Kidney capillary endothelial cell (primary cell): ENCODE measurements at places on chromosomes 1 and 21.
A peak's percentile ranks its signal among the peaks of the same experiment; 100 is the strongest.

GRCh38 chr1:209375671-209376365, 207.7 kb upstream of the CAMK1G start:
- no peak for DNase-seq

DNA sequence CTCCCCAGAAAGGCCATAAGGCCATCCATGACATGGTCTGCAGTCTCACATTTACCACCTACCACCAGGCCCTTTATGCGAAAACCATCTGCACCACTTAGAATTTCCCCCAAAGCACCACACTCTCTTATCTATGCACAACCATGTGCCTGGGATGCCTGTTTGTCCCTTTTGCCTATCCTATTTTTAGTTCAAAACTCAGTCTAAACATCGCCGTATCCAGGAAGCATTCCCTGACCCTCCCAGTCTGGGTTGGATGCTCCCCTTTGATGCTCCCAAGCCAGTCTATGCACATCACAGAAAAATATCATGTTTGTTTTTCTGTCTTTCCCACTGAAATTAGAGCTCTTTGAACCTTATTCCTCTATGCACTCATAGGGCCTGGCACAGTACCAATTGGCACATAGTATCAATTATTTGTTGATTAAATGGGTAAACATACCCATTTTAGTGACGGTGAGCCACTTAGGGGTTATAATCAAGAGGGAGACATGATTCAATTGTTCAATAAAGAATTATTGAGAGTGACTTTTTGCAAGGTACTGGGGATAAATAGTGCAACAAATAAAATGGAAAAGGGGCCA, 6.7 kb downstream of the MPL start:
- no peak for DNase-seq

- no peak for DNase-seq
Measured at GRCh38 chr1:160797861-160798273, 1.9 kb downstream of the LY9 start.

DNA sequence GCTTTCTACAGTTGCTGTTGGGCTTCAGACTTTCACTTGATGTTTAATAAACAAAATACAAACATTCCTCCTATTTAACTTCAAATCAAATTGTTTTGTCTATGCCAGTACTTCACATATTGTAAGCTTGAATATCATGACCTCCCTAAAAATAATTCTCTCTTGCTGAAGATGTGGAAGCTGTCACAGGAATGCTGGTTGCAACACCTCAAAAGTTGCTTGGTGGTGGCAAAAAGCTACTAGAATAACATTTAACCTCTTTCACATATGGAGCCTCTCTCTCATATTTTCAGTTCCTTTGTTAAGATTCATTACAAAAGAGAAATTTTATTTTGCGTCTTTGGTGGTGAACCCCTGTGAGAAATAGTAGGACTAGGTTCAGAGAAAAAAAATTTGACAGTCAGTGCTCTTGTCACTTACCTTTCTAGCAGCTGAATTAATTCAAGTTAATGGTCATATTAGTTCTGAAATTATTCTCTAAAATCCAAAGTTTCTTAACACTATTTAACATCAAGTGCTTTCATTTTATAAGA, 25.5 kb upstream of the F13B start:
- no peak for DNase-seq

- DNase-seq, result peak; percentile 21
Measured at GRCh38 chr21:14550135-14550534, 4.0 kb upstream of the SAMSN1 start.

DNA sequence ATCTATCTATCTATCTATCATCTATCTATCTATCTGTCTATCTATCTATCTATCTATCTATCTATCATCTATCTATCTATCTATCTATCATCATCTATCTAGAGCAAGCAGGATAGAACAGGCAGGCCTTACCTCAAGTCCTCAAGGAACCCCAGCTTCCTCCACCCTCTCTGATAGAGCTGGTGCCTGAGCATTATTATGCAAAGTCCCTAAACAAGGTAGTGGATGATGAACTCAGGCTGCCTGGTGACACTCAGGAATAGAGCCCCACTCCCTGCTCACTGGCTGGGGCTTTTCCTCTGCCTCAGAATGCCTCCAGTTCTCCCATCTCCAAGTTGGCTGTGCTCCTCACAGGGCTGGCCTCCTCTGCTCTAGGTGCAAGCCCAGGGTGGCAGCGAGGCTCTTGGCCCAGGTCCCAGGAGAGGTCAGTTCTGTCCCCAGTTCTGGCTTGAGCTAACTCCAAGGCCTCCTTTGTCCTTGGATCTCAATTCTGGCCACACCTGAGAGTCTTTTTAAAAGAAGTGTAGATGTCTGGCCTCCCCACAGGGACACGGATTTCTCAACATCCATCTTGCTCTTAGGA, 60.2 kb downstream of the PCP4 start:
- DNase-seq, result no peak

- DNase-seq, result no peak
Measured at GRCh38 chr1:64505232-64505943, 35.5 kb downstream of the CACHD1 start.

GRCh38 chr1:117512728-117513321, 93.0 kb upstream of the TENT5C start:
- peak; percentile 40 for DNase-seq

- peak; percentile 26 for DNase-seq
Measured at GRCh38 chr1:228472655-228473054, 14.5 kb upstream of the RNF187 start.

GRCh38 chr21:35256468-35256988, 207.4 kb upstream of the RUNX1 start:
- DNase-seq, result peak; percentile 68

GRCh38 chr1:225921734-225922709, 2.0 kb downstream of the PYCR2 start:
- DNase-seq, result no peak

GRCh38 chr21:32414579-32415358, 2.3 kb downstream of the EVA1C start:
- DNase-seq, result peak; percentile 36

GRCh38 chr1:226820941-226821718, 49.3 kb upstream of the PSEN2 start:
- peak; percentile 99 for DNase-seq

- no peak for DNase-seq
Measured at GRCh38 chr1:31783846-31784245, 19.7 kb upstream of the ADGRB2 start.

- no peak for DNase-seq
Measured at GRCh38 chr21:29005696-29006095, 13.0 kb upstream of the LTN1 start.

DNA sequence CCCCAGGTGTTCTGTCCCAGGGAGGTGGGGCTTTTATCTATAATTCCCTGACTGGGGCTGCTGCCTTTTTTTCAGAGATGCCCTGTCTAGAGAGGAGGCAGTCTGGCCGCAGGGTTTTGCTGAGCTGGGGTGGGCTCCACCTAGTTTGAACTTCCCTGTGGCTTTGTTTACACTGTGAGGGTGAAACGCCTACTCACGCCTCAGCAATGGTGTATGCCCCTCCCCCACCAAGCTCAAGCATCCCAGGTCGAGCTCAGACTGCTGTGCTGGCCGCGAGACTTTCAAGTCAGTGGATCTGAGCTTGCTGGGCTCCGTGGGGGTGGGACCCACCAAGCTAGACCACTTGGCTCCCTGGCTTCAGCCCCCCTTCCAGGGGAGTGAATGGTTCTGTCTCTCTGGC, 124.3 kb downstream of the CENPF start:
- no peak for DNase-seq

DNA sequence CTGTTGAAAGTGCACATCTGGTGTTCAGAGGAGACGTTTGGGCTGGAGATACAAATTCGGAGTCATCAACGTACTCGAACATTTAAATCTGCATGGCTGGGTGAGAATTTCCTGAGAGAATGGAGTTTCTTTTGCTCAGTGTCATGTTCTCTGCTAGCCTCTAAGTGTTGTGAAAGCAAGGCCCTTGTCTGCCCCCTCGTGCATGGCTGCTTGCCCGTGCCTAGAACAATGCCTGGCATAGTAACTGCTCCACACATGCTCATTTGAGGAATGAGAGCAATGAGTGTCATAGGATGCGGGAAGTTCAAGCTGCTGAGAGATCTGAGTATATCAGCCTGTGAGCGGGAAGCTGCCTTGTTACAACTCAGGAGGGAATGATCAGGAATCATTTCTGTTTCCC, 171.1 kb upstream of the CSF3R start:
- DNase-seq, result no peak

DNA sequence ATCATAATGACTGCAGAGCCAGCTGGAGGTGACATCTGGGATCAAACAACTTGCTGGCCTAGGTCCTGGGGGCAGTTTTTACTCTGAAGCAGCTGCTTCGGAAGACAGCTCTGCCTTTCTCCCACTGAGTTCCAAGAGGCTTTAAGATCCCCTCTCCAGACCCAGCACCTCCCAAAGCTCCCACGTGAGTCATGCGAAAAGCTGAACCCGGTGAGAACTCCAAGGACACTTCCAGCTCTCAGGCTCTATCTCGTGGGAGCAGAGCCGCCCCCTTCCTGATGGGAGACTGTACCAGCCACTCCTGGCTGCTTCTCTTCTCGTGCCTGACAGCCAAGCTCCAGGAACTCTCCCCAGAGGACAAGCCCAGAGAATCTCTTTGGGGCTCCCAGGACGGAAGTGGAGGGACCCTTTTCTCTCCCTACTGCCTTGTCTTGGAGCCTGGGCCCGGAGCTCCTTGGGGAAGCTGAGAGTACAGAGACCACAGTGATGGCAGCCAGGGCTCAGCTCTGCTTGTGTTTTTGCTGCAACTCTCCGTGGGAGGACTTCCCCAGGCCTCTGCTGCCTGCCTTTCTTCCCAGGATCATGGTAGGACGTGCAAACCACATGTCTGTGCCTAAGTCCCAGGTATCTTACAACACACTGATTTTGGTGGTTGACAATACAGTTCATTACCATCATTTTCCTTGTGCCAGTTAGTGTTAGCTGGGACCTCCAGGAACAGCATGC, 40.6 kb downstream of the STUM start:
- no peak for DNase-seq

DNA sequence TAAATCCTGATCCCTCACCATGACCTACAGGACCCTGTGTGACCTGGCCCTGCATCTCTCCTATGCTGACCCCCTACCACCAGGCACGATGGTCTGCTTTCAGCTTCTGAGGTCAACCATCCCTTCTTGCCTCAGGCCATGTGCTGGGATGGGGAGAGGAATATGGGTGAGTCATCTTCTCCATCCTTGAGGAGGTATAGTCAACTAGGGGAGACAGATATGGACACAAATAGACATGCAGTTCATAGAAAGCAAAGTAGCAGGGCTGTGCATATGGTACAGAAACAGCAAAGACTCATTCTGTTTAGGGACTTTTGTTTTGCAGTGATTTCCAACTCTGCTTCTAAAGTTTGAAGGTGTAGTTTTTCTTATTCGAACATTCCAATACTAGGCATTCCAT, 250.8 kb upstream of the FGGY start:
- no peak for DNase-seq

GRCh38 chr1:188314557-188315137, 1485.9 kb downstream of the PLA2G4A start:
- DNase-seq, result no peak

DNA sequence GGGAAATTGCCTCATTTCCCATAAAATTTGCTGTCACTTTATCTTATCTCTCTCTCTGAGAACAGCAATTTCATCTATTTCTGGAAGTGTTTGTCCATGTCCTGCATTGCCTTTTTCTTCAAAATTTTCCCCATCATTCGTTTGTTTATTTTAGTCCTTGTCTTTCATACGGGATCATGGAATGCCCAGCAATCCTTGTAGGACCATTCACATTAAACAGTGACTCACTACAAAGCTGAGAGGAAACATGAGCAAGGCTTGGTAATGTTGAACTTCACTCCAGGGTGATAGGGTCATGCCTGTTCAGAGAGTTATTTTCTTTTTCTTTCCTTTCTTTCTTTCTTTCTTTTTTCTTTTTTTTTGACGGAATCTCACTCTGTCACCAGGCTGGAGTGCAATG, 32.2 kb upstream of the HNRNPU start:
- DNase-seq, result peak; percentile 46

- DNase-seq, result no peak
Measured at GRCh38 chr1:117143871-117144270, 22.3 kb upstream of the TRIM45 start.

- DNase-seq, result no peak
Measured at GRCh38 chr1:65477414-65478378, 57.2 kb downstream of the LEPR start.

DNA sequence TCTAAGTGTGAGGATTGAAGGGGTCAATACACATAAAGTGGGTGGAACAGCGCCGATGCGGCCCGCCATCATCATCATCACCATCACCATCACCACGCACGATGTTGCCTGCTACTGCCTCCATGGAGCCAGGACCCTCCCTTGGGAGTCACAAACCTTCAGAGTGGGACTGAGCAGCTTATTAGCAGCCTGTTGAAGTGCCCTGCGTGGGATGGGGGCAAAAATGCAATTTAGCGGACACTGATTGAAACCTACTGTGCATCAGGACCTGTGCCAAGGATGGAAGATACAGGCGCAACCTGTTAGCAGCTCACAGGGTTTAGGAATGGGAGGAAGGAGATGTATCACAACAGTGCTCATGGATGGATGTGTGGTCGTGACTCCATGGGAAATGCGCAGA, 26.7 kb downstream of the STPG1 start:
- no peak for DNase-seq

DNA sequence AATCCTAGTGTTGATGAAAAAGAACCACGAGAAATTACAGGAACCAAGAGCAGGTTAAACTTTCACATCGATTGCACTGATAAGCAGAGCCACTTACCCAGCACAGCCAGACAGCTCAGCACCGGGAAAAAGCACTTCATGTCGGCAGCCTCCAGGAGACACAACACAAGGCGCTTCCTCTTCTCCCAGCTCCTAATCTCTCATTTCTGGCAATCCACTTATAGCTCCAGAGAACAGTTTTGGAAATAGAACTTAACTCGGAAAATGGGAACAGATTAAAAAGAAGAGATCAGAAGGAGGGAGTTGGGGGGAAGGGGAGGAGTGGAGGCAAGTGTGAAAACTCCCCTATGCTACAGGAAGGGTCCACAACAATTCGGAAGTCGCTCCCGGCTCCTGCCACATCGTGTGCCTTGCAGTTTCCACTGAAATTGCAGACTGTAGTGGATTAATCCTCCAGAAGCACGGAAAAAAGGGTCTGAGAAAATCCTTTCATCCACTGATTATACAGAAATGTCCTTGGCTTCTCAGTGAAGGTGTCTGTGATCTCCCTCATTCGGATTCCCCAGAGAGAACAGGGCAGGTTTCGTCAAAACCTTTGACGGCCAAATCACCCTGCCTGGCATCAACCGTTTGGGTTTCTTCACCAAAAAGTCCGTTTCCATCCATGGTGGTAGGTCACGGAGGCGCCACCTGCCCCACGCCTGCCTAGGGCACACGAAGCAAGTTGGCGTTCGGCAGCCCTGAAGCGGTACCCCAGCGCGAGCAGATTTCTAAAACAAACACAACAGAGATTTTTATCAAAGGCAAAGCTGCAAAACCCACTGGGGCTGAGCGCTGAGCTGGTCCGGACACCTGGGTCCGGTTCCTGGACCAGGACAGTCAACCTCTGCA, 1.1 kb downstream of the IGSF3 start:
- no peak for DNase-seq
